Stimulated activated CD4-positive, alpha-beta T cell treated with anti-CD3 and anti-CD28 coated beads, Interleukin-1b, Interleukin-23, amount 100 ng/mL, for 48 hours (primary cell): ENCODE measurements at places on chromosomes 11 and 22.

DNA sequence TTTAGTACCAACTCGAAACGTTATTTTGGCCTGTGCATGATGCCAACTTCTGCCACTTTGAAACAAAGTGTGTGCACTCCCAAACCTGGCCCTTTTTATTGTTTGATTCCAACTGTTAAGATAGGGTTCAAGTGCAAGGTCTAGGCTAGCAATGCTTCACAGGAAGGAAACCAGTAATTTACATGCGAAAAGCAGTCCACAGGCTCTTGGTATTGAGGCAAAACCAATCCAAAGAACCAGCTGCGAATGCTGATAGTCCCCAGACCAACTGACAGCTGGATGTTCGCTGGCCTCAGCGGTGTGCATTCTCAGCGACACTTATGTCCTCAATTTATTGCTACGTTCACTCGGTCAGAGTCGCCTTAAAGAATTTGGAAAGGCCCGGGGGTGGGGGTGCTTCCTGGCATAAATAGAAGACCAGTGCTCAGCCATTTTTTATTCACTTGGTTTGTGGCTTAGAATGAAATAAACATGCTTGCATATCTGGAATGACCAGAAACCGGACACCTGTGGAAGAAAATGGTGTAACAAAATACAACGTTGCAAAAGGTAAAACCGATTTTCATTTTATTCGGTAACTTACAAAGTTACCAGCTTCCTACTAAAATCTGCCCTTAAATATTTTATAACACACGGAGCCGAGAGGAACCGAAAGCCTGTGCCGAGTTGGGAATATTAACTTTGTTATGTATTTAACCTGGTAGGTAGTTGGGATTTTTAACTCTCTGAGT, 1.6 kb downstream of the CPT1A start:
- no peak for DNase-seq

GRCh38 chr11:46492532-46492931, 101.0 kb upstream of the CHRM4 start:
- no peak for DNase-seq

DNA sequence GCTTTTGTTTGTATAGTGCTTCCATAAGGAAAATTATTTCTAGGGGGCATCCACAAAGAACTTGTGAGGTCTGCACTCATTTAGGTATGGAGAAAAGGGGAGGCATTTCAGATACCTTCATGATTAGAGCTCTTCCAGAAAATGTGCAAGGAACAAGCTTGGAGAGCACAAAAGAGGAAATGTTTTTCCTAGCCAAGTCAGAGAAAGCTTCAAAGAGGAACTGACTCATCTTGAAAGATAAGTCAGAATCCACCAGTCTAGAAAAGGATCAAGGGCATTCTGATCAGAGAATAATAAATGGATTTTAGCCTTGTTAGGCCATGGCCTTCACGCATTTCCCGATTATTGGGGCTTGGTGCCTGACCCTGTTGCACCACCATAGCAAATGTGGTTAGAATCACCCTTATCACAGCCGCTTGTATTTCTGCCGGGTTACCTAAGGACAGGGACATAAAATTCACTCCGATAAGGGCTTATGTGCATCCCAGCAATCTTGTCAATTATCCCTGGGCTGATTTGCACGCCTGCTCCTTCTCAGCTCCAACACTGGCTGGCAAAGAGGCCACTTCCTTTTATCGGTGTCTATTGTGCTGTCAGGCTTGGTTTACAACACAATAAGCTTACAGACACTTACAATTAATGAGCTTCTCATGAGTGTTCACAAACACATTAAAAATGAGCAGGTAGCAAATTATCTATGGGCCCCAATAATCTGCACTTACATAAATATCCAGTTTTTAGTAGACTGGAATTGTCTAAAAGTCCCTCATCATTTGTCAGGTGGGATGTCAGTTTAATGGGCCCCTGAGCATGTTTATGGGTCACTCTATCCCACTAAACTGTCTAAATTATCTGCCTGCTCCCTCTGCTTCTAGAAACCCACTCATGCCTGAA, 613.5 kb downstream of the SOX6 start:
- DNase-seq: no peak

- DNase-seq: no peak
Measured at GRCh38 chr11:102177974-102178631, 67.9 kb downstream of the YAP1 start.

DNA sequence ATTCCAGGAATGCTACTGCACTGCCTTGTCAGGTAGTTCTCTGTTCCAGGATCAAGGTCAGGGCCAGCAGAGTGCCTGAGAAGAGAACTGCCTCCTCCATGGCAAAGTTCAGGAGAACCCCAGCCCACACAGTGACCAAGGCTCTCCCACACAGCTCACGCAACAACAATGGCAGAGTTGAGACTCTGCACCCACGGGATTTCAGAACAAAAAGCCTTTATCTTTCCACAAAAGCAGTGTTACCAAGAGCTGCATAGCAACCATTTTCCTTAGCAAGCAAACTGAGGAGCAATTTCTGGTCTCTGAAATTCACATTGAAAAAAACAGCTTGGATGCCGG, 11.1 kb downstream of the PLAAT3 start:
- DNase-seq: no peak

DNA sequence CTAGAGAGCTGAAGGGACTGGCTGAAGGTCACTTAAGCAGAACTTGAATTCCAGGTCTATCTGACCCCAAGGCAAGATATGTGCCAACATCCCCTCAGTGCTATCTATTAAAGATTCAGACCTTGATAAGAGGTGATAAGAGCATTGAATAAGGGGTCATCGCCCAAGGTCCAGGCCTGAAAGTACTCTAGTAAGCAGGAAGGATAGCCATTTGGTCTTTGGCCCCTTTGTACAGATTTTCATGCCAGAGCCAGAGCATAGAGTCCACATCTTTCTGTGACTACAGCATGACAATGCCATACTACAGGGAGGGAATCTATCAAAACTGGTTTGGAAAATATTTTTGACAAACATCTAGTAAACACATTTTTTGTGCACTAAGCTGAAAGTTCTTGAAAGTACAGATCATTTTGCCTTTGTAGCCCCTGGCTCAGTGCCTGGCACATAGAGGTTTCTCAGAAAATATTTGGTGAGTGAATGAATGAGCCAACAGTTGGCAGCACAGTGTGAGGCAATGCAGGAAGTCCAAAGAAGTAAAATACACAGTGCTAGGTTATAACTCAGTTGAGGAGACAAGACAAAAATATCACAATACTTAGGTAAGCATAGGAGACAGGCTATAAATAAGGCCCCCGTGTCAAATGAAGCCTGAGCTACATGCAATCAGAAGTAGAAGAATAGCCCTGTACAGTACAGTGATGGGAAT, 15.1 kb upstream of the RRAS2 start:
- DNase-seq: no peak

DNA sequence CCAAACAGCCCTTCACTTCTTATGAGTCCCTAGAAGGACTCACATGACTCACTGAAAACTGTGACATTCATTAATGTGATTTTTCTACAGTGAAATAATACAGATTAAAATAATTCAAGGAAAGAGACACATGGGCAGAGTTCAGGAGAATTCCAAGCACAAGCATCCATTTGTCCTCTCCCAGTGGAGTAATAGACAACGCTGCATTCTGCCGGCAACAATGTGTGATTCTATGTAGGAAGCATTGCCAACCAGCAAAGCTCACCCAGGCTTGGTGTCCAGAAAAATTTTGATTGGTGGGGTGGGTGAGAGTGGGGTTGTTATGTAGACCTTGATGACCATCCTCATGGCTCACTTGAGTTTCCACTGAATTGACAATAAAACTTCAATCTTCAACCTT, 123.9 kb downstream of the VPREB1 start:
- no peak for DNase-seq

DNA sequence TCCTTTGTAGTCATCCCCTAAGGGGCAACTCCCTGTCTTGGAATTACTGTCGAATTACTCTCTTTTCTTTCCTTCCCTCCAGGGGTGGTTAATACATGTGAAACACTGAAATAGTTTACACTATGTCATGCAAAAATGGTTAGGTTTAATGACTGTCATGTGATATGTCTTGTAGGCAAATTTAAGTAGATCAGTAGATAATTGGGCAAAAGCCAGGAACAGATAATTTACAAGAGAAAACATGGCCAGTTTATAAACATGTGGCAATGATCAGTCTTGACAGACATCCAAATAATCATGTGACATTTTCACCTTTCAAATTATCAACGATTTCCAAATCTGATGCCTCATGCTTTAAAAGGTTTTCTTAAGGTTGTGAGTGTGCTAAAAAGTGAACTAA, 3.9 kb downstream of the VWA5A start:
- no peak for DNase-seq

GRCh38 chr11:75468534-75469340, 35.7 kb upstream of the KLHL35 start:
- no peak for DNase-seq

DNA sequence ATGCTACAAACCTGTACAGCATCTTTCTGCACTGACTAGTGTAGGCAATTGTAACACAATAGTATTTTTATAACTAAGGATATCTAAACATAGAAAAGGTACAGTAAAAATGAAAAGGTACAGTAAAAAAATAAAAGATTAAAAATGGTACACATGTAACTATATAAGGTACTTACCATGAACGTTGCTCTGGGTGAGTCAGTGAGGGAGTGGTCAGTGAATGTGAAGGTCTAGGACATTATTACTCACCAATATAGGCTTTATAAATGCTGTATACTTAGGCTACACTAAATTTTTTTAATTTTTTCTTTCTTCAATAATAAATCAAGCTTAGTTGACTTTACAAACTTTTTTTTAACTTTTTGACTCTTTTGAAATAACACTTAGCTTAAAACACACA, 59.9 kb downstream of the EIF3M start:
- no peak for DNase-seq

DNA sequence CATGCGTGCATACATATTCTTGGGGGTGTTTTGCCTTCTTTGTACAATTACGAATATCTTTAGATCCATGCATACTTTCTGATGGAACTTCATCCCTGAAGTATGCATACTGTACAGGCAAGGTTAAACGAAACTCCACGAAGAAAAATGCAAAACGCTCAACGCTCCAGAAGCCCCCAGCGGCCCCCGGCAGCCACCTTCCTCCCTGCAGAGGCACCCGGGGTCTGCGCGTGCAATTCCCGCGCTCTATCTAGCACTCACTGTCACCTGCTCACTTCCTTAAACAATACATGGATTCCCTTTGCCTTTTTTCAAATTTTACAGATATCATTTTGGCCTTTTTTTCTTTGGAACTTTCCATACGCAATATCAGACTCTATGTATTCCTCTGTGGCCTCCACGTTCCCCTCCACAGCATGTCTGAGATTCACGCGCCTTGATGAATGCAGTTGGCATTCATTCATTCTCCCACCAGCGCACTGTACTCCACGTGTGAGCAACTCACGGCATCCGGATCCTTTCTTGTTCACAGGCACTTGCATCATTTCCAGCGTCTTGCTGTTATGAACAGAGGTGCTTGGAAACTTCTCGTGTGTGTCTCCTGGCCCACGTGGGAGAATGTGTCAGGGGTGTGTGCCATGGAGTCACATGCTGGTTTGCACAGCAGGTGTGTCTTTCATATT, 214.3 kb downstream of the CTTN start:
- no peak for DNase-seq

DNA sequence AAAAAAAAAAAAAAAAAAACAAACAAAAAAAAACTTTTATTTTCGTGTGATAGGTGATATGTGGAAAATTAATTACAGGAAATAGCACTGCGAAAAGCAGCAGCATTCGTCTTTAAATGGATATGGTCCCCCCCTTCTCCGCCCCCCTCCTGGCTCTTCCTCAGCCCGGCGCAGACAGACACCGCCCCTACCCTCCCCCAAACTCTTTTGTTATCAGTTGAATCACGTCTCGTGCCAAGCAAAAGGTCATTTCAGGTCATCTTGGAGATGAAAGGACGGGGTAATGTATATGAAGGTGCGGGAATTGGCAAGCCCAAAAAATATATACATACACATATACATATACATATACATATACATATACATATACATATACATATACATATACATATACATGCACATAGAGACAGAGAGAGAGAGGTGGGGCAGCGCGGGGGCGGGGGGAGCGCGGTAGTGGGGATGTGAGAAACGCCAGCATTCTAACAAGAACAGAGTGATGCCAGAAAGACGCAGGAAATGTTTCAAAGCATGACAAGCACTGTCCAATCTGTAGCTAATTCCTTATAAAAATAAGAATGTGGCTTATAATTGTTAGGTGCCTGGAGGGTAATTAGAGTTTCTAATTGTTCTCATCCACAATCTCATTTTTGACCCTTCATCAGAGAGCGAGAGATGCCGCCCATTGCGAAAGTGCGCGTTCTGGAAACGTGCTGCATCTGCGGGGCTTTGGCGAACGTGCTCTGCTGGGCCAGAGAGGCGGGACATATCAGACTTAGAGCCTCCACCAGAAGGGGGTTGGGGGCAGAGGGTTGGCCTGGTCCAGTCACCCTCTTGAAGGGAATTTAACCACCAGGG, 214.5 kb upstream of the UBASH3B start:
- DNase-seq: no peak
